GM04503 (cell line): ENCODE measurements at places on chromosomes 16 and 17.

DNA sequence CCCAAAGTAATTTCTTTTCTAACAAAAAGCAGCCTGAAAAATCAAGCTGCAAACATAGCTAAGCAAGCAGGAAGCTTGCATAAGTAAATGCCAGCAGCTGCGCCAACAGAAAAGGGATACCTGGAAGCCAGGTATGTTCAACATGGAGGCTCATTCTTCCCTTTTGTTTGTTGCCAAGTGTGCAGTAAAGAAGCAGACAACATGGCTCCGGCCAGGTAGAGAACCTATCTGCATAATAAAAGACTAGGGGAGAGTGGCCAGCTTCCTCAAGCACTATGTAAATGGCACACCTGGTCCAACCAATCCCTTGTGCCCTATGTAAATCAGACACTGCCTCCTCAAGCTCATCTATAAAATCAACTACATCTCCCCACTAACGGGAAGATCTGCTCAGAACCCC is 1407.0 kb downstream of the CDH11 start:
- DNase-seq, result no peak

- no peak for DNase-seq
These were observed 24.0 kb downstream of the ADGRG5 start for GRCh38 chr16:57566436-57566835.

DNA sequence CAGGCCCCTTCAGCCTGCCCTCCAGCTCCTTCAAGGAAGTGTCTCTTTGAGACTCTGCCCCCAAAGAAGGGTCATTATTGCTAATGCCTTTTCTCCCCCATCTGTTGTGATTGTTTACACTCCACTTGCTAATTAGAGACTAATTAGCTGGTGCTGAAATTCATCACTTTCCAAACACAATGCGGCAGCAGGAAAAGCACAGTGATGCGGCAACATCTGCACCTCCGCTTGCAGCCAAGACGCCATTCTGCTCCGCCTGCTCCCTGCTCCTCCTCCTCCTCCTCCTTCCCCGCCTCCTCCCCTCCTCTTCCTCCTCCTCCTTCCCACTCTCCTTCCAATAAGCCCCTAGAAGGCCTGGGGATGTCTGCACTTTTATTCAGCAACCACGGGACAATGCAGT is 110.5 kb downstream of the SDK2 start:
- DNase-seq, result no peak

DNA sequence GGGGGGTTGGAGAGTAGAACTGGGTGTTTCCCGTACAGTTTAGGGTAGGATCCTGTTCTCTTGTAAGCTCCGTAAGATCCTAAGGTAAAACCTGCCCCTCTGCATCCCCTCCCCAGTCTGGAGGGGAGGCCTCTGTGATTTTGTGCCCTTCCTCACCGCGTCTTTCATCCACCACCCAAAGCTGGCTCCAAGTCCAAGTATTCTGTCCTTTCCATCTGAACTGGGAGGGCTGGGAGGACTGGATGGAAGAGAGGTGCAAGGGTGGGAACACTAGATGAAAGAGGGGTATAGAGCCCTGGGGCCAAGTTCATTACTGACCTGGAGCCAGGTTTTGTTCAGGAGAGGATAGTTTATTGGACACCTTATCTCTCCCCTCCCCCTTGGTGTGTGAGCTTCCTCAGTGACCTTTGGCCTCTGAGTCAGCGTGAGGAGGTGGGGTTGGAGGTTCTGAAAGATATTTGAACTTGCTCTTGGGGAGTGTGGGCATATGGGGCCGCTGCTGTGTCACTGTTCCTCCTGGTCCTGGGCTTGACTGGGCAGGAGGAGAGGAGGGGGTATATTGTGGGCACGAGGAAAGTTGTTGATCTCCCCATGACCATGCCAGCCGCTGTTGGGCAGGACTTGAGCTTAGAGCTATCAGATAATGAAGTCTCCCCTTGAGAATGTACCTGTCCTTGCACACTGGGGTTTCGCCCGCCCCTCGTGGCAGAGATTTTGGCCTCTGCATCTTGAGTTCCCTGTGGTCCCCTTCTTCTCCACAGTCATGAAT is 1.6 kb downstream of the LASP1 start:
- no peak for DNase-seq

- DNase-seq, result no peak
These were observed 51.5 kb downstream of the OR1D5 start for GRCh38 chr17:3011891-3012290.

- DNase-seq, result no peak
These were observed 82.5 kb downstream of the NLK start for GRCh38 chr17:28124962-28125361.

DNA sequence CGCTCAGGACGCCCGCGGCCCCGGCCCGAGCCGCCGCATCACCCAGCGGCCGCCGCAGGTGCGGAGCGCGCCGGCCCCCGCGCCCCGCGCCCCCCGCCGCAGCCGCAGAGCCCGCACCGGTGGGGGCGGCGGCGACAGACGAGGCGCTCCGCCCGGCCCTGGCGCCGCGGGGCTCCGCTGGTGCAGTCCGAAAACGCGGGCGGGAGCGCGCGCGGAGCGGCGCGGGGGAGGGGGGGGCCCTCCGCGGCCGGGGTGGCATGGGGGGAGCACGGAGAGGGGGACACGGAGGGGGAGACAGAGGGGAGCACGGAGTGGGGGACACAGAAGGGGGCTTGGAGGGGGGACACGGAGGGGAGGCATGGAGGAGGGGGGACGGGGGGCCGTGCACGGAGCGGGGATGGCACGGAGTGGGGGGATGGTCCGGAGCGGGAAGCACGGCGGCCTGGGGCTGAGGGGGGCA is at the start of gene AATK:
AATK (minus strand) TSS at position 189 of the 460 bp plus-strand sequence. CDS start 229 bp downstream, outside the sequence.
- no peak for DNase-seq

DNA sequence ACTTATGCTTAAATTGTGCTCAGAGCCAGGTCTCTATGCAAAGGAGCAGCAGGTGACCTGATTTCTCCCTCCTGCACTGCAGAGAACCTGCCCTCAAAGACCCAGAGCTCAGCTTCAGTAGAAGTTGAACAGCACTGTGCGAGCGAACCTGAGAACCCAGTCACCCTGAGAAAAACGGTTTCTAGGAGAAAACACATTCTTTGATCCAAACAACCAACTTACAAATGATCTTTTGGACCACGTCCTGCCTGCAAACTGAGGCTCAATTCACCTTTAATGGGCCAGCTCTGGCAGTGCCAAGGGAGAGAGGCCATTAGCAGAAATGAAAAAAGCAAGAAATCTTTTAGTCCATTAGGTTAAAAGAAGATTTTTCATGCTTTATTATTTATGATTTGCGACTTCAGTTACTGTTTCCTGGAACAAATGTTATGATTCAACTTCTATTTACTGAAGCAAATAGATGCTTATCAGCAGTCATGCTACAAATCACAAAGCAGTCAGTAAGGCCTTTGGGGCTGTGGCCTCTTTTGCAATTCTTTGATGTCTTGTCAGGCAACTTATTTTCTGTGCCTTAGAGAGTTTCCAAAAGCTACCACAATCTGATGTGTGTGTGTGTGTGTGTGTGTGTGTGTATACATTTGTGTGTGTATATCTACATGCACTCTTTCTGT is 65.7 kb upstream of the LRRC37A3 start:
- DNase-seq, result no peak

GRCh38 chr17:17186051-17186450 is 20.1 kb downstream of the PLD6 start:
- no peak for DNase-seq

DNA sequence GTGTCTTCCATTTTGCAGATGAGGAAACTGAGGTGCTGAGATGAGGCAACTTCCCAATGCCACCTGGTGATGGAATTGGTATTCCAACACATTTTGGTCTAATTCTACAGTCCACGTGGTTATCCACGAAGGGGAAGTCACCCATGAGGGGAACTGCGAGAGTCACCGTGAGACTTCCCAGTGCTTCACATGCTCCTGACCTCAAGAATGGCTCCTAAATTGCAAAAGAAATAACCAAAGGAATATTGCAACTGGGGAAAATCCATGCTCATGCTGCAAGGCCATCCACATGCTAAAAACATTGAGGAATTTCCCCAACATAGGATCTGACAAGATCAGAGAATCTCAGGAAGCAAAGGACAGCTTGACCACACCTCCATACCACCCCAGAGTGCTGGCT is 153.9 kb downstream of the HS3ST3B1 start:
- DNase-seq, result no peak

DNA sequence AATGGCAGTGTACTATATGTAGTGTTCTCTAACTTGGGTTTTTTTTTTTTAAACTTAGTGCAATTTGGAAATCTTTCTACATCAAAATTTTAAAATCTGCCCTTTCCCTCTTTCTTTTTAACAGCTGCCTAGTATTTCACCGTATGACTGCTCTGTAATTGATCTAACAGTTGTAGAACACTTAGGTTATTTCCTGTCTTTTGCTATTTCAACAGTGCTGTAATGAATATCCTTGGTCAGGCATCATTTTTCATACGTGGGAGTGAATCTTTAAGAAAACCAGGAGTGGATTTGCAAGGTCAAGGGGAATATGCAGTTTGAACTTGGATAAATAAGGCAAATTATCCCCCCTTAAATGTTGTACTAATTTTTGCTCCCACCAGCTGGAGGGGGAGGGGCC is 3.8 kb downstream of the NLRC5 start:
- no peak for DNase-seq

DNA sequence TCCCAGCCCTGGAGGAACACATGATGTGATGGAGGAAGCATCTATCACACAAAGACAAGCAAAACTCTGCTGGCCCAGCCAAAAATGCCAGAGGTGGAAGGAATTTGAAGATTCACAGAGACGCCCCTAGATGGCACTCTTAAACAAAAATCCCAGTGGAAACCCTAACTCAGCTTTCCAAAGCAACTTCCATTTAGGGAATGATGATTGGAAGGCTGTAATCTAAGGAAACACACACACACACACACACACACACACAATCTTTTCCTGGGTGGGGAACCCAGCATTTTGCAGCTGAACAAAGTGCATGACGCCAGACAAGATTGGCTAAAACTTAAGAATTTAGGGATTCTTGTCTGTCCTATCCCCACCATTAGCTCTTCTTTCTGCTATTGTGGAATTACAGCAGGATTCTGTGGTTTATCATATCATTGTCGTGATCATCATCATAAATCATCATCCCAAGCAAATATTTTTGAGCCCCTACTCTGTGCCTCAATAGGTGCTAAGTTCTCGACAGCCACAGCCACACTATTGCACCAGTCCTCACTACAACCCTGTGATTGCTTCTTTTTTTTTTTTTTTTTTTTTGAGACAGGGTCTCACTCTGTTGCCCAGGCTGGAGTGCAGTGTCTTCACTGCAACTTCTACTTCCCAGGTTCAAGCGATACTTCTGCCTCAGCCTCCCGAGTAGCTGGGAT is 1.6 kb upstream of the LDAF1 start:
- no peak for DNase-seq

GRCh38 chr17:44747566-44747965 is 11.2 kb upstream of the ADAM11 start:
- no peak for DNase-seq

GRCh38 chr17:7655541-7655840 is 4.8 kb downstream of the ATP1B2 start:
- DNase-seq, result no peak

DNA sequence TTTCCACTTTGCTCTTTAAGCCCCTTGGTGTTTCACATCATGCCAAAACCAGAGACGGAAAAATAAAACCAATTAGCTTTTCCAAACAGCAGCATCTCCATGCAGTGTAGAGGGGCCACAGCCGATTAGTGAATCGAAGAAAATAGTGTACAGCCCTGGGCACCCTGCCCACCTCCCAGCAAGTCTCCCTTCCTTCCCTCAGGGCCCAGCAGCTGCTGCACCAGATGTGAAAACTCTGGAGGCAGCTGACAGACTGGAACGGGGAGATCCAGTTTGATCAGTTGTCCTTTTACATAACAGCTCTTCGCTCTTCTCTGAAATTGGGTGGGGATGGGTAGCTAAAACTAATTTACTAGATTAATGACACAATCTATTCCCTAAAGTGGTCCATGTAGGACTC is 19.3 kb downstream of the TMEM11 start:
- DNase-seq, result no peak
